ENCODE measurements at places on chromosomes 5 and 9. TPM values are rescaled to one million over a fixed set of nuclear protein-coding genes. Genes with fewer than 3 reads are reported as not detected.

- no peak for DNase-seq
Observed at GRCh38 chr9:130299785-130300615, 34.4 kb downstream of the HMCN2 start.

- no peak for DNase-seq
Observed at GRCh38 chr5:124444147-124444775, 302.2 kb downstream of the ZNF608 start.

- DNase-seq = no peak
Observed at GRCh38 chr9:68780720-68781119, 75.7 kb downstream of the PIP5K1B start.

- DNase-seq = no peak
Observed at GRCh38 chr9:5843794-5844471, 11.0 kb upstream of the ERMP1 start.

RAD50 gene
- 21.7 TPM for total RNA-seq

DNA sequence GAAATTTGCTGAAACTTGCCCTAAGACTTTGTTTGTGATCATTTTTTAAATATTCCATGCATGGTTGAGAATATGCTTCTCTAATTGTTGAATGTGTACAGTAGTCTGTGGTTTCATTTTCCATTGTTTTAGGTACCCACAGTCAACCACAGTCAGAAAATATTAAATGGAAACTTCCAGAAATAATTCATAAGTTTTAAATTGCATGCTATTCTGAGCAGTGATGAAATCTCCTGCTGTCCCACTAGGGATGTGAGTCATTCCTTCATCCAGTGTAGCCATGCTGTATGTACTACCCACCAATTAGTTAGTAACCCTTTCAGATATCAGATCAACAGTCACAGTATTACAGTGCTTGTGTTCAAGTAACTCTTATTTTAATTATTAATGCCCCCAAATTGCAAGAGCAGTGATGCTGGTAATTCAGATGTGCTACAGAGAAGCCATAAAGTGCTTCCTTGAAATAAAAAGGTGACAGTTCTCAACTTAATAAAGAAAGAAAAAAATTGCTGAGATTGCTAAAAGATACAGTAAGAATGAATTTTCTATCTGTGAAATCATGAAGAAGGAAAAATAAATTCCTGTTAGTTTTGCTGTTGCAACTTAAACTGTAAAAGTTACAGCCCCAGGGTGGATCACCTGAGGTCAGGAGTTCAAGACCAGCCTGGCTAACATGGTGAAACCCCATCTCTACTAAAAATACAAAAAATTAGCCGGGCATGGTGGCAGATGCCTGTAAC is 79.9 kb upstream of the FBXL17 start:
- DNase-seq = no peak

DNA sequence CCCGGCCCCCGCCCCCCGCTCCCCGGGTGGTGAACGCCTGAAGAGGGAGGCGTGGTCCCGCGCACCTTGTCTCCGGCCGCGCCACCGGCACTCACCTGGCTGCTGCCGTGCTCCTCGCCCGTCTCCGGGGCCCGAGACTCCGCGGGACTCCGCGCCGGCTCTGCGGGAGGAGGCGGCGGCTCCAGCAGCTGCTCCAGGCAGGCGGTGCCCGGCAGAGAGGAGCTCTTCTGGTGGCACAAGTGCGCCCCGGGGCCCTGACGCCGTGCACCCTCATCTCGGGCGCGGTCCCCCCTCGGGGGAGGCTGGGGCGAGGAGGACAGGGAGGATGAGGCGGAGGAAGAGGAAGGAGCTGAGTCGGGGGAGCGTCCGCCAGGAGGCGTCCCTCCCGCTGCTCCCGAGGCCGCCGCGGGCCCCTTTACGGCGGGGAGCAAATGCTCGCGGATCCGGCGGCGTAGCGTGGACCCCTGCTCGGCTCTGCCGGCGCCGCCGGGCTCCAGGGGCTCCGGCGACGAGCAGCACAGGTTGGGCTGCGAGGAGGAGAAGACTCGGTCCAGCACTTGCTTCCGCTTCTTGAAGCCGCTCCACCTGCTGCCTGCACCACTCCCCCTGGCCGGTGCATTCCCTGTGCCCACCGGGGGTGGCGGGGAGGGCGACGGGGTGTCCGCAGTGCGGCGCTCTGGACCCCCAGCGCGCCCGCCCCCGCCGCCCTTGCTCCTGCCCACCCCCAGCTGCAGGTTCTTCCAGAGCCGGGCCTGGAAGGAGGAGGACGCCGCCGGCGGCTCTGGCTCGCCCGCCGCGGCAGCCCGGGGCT is 928 bp downstream of the MCTP1 start:
- no peak for DNase-seq

RALGDS gene
- 95.0 TPM for total RNA-seq

DNA sequence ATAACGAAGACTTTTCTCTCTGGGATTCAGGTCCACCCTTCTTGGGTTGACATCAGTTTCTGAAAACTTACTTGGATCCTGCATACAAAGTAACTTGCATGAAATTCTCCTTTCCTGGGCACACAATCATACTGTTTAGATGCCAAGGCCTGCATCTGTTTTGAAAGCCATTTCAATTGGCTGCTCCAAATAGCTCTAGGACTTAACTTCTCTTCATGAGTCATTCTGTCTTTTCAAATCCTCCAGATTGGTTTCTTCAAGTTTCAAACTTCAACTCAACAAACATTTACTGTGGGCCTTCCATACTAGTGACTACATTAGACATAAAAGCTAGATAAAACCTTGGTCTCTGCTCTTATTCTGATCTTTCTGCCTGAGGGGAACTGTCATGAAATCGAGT is 54.8 kb upstream of the HMHB1 start:
- no peak for DNase-seq

ECPAS gene
- 70.5 TPM for total RNA-seq

SPINK7 gene
- 8.2 TPM for total RNA-seq

DNA sequence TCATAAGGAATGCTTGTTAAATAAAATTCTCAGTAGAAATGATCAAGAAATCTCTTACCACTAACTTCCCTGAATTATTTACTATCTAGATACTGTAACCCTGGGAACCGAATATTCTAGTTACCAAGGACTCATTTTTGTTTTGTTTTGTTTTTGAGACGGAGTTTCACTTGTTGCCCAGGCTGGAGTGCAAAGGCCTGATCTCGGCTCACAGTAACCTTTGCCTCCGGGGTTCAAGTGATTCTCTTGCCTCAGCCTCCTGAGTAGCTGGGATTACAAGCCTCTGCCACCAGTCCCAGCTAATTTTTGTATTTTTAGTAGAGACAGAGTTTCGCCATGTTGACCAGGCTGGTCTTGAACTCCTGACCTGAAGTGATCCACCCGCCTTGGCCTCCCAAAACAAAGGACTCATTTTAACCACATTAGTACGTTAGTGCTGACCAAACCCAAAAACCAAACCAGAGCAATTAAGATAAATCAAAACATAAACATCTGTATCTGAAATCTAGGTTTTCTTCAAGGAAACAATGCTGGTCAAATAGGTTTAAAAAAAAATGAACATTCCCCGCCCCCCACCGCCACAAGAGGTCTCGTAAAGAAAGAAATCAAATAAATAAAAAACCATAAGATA is 3.7 kb downstream of the TXN start:
- no peak for DNase-seq

- no peak for DNase-seq
Observed at GRCh38 chr9:79053598-79053997, 518.2 kb upstream of the TLE4 start.

DNA sequence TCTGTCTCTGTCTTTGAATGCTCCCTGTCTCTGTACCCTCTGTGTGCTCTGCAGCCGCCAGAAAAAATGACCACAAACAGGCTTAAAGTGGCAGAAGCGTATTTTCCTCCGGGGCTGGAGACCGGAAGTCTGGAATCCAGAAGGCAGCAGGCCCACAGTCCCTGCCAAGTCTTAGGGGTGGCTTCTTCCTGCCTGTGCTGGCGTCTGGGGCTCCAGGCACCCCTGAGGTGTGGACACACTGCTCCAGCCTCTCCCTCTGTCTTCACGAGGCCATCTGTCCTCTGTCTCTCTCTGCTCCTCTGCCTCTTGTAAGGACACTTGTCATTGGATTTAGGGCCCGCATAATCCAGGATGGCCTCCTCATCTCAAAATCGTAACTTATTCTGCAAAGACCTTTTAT is 298.4 kb upstream of the IRX4 start:
- DNase-seq = peak; percentile 57

DNA sequence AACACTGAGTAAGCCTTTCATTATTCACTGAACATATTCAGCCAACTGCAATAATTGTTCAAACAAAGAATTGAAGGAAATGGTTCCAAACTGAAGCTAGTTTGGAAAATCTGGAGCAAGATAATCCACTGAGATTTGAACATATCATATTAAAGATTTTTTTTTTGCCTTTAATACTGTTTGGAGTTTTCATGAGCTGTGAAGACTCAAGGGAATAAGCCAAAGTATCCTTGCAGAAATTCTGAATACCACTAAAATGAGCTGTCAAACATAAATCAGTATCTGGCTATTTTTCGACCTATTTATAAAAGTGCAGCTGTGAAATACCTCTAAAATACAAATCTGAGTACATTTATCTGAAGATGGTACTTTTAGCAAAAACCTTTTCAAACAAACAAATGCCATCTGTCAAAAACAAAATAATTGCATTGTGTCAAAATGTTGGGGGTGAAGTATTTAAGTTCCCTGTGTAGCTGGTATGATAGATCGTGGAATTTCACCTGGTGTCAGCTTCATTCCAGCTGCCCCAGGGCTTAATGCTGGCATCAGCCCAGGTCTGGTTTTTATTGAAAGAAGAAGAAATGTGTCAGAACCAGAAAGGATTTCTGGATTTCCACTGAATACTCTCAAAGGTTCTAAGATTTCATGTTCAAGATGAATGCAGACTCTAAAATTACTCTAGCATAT is 149.0 kb upstream of the GRAMD2B start:
- no peak for DNase-seq

TAF11L13 gene
- total RNA-seq = not detected

DOK3 gene
- 1.8 TPM for total RNA-seq

DNA sequence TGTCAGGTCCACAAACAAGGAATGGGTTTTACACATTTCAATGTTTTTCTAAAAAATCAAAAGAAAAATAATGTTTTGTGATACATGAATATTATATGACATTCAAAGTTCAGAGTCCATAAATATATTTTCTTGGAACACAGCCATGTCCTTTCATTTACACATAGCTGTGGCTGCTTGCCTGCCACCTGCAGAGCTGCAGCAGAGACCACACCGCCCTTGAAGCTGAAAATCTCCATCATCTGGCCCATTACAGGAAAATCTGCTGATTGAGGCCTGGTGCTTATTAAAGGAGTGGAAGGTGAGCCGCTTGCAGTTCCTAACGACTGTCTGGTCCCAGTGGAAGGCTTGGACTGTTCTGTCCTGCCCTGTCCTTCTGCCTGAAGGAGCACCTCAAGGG is 232.6 kb upstream of the ADAMTS16 start:
- DNase-seq = no peak

SCGB3A2 gene
- not detected for total RNA-seq

SH3TC2 gene
- 2.8 TPM for total RNA-seq

DNA sequence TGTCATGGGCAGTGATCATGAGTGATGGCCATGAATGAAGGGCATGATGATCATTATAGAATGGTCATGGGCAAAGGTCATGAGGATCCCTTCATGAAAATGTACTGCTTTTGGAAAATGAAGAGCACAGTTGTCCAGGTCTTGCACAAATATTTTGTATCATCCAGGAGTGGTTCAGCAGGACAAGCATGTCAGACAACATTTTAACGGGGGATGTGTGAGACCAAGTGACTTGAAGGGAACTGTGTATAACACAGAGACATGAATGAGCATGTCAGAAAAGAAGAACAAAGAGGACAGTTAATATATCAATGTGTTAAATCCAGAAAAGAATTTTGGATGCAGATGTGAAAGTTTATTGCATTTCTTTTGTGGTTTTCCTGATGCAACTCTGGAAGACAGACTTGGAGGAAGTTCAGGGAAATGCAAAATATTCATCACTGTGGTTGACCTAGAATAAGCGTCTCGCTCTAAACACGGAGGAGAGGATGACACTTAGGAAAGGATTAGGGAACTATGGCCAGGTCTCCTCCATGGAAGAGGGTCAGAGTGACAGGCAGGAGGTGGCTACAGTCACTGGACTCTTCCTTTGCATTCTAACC is 116.1 kb upstream of the IRX4 start:
- DNase-seq = peak; percentile 2

DNA sequence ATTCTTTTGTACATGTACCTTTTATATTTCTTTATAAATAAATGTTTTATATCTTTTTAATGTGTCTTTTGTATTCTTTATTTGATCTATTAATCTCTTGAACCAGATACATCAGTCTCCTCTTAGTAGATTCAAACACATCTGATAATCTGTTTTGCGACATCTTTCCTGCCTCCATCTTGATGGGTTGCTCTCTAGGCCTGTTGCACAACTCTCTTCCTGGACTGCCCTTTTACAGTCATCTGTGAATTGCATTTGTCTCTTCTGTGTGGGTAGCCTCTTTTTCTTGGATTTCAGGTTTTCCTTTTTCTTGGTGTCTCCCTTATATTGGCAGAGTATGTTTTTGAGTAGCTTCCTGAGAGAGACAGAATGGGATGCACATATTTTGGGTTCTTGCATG is 6.2 kb downstream of the ZFYVE16 start:
- DNase-seq = no peak

CYLC2 gene
- not detected for total RNA-seq

- no peak for DNase-seq
Observed at GRCh38 chr5:115607935-115608334, 5.7 kb upstream of the TICAM2 start.

C8G gene
- not detected for total RNA-seq

SLC1A1 gene
- 1.8 TPM for total RNA-seq

LYSMD3 gene
- 6.2 TPM for total RNA-seq

- peak; percentile 79 for DNase-seq
Observed at GRCh38 chr9:96168882-96169281, 133.1 kb downstream of the HSD17B3 start.

GRCh38 chr5:169686137-169686536 is 49.1 kb downstream of the DOCK2 start:
- no peak for DNase-seq

MOB3B gene
- total RNA-seq = 8.2 TPM

SLC1A3 gene
- 12.1 TPM for total RNA-seq

ABO gene
- 18.4 TPM for total RNA-seq

NDUFS6 gene
- total RNA-seq = 49.1 TPM

GRCh38 chr9:124342776-124343485 is 72.3 kb downstream of the PSMB7 start:
- DNase-seq = peak; percentile 43

ANKRD55 gene
- 0.32 TPM for total RNA-seq

MTAP gene
- total RNA-seq = 18.2 TPM

- no peak for DNase-seq
Observed at GRCh38 chr9:121874524-121874923, 218.6 kb downstream of the TTLL11 start.

GRCh38 chr9:121782514-121783110 is 131.2 kb downstream of the DAB2IP start:
- no peak for DNase-seq

PCDHA8 gene
- not detected for total RNA-seq

Data from lower leg skin (tissue), 4 donors.